Fibroblast of villous mesenchyme (primary cell): ENCODE measurements at places on chromosomes 3 and 15.

DNA sequence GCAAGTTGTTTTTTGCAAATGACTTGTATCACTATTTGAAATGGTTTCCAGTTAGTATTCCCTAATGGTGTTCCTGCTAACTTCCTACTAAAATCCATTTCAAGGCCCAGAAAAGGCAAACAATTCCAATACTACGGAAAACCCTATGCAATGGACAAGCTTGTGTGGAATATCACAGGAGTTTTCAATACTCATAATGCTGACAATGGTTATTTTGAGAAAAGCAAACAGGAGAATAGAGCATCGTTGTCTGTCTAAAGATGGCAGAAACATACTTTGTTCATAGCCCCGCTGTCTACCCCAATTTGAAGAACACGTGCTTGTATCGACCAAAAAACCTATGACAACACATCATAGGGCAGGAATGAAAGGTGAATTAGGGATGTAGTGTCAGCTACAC is 327.9 kb downstream of the CHST2 start:
- no peak for DNase-seq

- no peak for DNase-seq
Measured at GRCh38 chr3:4008205-4008604, 209.0 kb downstream of the LRRN1 start.

DNA sequence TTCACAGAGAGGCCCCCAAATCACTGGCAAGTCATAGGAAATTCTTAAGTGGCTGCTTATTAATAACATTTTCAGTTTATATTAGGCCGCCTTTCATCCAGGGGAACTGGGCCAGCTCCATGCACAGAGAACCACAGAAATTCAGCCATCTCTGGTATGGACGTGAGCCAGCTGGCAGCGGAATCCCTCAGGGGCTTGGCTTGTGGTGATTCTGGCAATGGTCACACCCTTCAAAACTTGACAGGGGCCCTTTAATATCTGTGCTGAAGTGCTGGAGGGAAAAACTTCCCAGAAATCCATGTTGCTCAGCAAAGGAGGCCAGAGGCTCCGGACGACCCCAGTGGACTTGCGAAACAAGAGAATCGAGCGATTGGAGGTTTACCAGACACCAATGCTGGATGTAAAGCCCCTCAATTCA is 11.3 kb downstream of the PRICKLE2 start:
- DNase-seq: peak; percentile 95

GRCh38 chr3:31196881-31197364 is 302.5 kb upstream of the GADL1 start:
- DNase-seq: peak; percentile 48

DNA sequence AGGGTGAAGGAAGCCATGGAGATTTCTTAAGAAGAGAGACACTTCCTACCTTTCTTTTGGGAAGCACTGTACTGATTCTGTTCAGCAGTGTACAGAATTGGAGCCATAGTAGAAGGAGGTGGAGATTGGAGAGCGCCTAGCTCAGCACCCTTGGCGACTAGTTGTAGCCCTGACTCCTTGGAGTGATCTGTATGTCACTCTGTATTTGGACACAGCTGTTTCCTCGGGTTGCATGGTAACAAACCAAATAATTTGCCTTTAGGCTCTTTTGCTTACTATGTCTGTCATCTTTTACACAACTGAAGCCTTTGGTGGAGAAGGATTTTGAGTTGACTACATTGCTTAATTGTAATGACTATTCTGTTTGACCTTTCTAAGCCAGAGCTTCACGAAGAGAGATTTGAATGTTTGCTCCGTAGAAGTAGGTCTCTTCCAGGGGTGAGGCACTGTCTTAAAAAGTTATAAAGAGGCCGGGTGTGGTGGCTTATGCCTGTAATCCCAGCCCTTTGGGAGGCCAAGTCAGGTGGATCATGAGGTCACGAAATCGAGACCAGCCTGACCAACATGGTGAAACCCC is 77.1 kb downstream of the AKAP13 start:
- peak; percentile 48 for DNase-seq

DNA sequence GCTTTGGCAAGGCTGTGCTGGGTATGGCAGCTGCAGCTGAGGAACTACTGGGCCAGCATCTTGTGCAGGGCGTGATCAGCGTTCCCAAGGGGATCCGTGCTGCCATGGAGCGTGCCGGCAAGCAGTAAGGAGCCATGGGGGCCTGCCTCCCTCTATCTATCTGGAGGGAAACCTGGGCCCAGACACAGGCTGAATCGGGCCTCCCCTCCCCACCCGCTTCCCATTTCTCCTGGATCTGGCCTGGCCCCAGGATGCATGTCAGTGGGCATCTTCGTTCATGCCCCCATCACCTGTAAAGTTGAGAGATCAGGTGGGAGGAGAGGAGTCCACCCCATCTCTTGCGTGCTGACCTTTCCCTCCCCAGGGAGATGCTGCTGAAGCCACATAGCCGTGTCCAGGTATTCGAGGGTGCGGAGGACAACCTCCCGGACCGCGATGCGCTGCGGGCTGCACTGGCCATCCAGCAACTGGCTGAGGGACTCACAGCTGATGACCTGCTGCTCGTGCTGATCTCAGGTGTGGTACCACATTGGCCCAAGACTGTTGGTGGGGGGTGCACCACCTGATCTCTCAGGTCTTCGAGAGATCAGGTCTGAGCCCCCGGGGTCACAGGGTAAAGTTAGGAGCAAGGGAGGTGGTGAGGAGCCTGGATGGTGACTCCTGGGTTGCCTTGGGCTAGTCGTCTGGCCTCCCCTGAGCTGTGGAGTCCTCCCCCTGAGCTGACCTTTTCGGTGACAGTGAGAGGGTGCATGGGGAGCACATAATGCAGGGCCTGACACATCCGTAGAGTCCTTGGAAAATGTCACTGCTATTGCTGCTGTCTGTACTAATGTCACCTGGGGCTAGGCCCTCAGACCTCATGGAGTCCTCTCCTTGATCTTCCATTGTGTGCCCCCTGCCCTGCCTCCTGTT is 3.2 kb downstream of the GLYCTK start:
- no peak for DNase-seq

GRCh38 chr15:58852347-58852746 is 81.1 kb downstream of the SLTM start:
- no peak for DNase-seq
